Stimulated activated CD8-positive, alpha-beta memory T cell treated with anti-CD3 and anti-CD28 coated beads, Interleukin-4, amount 100 ng/mL, for 4 hours (primary cell): ENCODE measurements at places on chromosomes 2 and 18.
A peak's percentile ranks its signal among the peaks of the same experiment; 100 is the strongest.

DNA sequence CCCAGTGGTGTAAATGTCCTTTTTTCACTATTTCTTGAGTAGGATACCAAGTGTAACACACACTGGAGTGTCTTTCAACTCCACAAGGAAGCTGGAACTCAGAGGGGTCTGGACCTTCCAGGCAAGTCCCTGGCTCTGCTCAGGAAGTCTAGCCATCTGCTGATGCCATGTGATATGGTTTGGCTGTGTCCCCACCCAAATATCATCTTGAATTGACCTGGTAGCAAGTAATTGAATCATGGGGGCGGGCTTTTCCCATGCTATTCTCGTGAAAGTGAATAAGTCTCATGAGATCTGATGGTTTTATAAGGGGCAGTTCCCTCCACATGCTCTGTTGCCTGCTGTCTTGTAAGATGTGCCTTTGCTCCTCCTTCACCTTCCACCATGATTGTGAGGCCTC lies 99.4 kb upstream of the CDC42EP3 start:
- no peak for DNase-seq

DNA sequence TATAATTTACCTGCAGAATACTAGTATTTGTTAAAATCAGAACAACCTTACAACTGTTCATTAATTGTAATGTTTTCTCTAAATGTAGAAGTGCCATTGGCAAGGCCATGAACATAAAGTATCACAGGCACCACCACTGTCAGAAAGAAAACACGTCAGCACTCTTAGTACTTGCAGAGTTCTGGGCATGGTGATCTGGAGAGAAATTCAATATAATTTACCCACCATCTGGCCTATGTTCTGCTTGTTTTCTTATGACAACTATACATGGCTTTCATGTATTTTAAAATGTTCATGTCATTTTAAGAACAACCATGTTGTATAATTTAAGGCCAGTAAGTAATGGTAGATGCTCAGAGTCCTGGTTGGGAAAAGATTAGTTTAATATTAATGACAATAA lies 114.2 kb upstream of the SULT1C3 start:
- no peak for DNase-seq

- no peak for DNase-seq
Observed at GRCh38 chr2:31688282-31688681, 107.5 kb upstream of the SRD5A2 start.

DNA sequence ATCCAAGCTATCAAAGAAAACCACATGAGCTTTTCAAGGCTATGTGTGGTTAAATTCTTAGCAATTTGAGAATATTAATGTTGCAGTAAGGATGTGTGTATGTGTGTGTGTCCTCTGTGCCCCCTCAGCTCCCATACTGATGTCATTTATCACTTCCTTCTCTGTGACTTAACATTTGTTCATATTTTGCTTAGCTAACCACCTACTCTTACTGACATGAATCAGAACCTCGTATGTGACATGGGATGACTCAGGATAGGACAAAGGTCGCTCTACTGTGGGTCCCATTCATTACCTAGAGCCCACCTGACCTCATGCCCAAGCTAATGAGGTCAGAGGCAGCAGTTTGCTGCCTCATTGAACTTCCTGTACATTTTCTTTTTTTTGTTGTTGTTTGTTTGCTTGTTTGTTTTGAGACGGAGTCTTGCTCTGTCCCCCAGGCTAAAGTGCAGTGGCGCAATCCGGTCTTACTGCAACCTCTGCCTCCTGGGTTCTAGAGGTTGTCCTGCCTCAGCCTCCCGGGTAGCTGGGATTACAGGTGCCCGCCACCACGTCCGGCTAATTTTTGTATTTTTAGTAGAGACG lies 36.3 kb downstream of the MOGAT1 start:
- no peak for DNase-seq

DNA sequence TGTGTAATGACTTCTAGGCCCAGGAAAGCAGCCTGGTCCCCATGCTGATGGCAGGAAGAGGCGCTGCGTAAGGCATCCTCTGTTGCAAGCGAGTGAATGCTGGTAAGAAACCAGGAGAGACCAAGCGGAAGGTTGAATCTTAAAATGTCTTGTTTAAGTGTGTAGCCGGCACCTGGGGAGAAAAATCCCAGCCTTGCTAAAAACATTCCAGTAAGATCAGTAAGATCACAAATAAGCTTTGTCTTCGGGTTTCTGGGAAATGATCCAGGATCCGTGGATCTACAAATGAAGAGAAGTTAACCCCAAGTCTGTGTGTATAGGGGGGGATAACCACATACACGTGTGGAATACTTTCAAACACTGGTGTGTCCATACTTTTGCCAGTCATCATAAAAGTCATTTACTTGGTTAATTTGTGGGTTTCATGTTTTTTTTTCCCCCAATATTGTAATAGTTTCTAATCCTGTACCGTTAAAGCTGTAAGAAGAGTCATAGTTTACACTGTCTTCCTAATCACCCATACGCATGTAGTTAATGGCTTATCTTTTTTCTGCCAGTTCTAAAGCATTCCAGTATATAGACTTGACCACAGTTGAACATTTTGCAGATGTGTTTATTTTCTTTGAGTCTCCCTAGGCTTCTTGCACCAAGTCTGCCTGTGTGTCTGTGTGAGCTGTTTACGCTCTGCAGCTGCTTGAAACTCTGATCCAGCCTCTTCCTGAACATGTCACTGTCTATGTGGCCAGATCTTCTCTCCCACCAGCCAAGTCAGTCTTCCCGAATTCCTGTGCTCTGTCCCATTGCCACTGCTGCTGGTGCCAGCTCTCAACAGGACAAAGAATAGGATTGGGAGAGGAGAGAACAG lies 135.9 kb upstream of the ARL4C start:
- no peak for DNase-seq

- DNase-seq: no peak
Observed at GRCh38 chr18:56505293-56505692, 133.1 kb downstream of the TXNL1 start.

DNA sequence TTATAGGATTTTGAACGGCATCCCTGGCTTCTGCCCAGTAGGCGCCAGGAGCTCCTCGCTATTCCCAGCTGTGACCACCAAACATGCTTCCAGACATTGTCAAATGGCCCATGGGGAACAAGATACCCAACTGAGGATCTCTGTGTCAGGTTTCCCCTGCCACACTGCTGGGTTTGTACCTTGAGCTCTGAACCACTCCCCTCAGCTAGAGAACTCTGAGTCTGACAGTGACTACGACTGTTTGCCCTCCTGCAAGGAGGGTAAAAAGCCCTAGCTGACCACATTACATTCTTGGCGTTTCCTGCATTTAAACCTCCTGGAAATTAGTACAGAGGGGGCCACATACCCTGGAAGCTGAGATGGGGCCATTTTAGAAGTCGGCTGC lies 12.4 kb downstream of the LRRFIP1 start:
- no peak for DNase-seq

- no peak for DNase-seq
Observed at GRCh38 chr2:99653433-99653832, 163.6 kb upstream of the REV1 start.

GRCh38 chr18:12008181-12008767 lies 27.0 kb downstream of the IMPA2 start:
- DNase-seq: no peak

DNA sequence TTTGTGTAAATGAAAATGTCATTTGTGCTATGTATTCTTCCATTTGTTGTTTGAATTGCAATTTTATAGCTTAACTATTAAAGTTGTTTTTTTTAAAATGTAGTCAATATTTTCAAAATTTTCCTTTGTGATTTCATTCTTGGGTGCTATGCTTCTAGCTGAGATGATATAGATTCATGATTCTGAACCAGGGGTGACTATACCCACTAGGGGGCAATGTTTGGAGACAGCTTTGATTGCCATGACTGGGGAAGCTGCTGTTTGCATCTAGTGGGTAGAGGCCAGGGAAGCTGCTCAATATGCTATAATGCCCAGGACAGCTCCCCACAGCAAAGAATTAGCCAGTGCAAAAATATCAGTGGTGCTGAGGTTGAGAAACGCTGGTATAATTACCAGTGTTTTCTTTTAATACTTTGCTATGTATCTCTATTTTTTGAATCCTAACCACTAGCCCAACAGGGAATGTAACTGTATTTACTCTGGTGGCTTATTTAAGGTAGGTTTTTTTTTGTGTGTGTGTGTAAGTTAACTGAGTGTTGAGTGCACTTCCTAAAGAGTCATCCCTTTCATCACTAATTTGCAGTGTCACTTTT lies 99.7 kb downstream of the MEP1B start:
- no peak for DNase-seq

- no peak for DNase-seq
Observed at GRCh38 chr18:56108478-56109367, 520.7 kb upstream of the TCF4 start.

GRCh38 chr2:119545754-119546446 lies 1.7 kb downstream of the CFAP221 start:
- no peak for DNase-seq

- peak; percentile 47 for DNase-seq
Observed at GRCh38 chr2:70086278-70086837, 919 bp upstream of the PCBP1 start.

DNA sequence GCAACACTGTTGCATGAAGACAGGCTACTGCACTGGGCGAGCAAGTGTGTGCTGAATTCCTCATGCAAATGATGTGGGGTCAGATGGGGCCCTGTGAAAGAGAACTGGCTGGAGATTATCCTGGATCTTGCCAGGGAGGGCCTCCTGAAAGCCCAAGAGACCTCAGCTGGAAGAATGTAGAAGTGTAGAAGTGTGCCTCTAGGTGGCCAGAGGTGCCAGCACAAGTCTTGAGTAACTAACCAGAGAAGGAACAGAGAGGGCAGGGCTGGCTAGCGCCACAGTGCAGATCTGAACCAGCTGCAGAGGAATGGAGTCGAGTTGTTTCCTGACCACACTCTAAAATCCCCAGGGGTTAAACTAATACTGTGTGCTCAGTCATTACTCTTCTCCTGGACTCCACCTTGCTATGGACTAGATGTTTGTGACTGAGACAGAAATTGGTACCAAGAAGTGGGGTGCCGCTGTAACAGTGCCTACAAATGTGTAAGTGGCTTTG lies 399.3 kb downstream of the LRATD1 start:
- DNase-seq: no peak

- DNase-seq: no peak
Observed at GRCh38 chr2:22944143-22944542, 440.8 kb upstream of the KLHL29 start.

DNA sequence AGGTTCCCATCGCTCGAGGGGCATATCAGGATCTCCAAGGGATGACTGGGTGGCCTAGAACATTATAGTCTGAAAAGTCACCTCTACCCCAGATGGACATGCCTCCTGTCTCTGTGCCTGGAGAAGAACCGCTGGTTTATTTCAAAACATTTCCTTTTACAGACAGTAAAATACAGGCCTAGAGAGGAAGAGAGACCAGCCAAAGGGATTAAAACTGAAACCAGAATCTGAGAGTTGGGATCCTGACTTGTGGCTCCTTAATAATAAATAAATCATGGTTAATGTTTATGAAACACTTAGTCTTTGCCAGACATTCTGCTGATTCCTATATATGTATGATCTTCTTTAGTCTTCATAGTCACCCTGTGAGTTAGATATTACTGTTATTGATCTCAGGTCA lies 153.7 kb downstream of the DDX1 start:
- no peak for DNase-seq

GRCh38 chr18:75214332-75214690 lies 3.7 kb downstream of the TSHZ1 start:
- no peak for DNase-seq

DNA sequence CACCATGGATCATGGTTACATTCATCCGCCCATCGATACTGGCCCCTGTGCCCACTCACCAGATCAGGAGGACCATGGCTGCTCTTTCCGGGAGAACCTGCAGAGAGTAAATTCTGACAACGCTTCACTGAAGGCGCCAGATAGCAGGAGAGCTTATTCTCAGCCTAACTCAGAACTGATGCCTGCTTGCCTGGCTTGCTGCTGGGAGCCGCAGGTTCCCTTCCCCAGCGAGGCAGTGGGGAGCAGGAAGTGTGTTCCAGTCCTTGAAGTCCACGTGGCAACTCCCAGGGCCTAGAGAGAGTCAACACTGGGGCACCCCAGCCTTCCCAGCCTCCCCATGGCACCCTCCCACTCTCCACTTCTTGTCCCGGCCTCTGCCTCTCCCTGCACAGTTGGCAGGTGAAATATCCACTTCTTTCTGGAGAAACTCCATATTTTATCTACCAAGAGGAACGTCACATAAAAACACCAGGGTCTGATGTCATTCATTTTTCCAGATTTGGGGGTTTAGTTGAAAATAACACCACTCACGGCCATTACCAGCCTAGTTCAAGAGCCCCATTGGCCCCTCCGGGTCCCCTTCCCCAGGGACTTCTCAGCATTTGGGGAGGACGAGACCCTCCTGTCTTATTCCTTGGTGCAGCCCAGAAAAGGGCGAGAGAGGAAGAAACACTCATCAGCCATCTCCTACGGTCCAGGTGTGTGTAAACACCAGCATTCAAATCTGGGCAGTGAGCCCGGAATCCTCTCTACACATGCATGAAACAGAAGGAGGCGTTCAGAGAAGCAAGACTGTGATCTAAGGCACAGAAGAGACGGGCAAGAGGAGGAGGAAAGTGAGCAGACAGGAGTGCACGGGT lies 3.5 kb upstream of the TUBB6 start:
- DNase-seq: no peak

- DNase-seq: no peak
Observed at GRCh38 chr2:38526195-38526594, 76.5 kb downstream of the HNRNPLL start.

DNA sequence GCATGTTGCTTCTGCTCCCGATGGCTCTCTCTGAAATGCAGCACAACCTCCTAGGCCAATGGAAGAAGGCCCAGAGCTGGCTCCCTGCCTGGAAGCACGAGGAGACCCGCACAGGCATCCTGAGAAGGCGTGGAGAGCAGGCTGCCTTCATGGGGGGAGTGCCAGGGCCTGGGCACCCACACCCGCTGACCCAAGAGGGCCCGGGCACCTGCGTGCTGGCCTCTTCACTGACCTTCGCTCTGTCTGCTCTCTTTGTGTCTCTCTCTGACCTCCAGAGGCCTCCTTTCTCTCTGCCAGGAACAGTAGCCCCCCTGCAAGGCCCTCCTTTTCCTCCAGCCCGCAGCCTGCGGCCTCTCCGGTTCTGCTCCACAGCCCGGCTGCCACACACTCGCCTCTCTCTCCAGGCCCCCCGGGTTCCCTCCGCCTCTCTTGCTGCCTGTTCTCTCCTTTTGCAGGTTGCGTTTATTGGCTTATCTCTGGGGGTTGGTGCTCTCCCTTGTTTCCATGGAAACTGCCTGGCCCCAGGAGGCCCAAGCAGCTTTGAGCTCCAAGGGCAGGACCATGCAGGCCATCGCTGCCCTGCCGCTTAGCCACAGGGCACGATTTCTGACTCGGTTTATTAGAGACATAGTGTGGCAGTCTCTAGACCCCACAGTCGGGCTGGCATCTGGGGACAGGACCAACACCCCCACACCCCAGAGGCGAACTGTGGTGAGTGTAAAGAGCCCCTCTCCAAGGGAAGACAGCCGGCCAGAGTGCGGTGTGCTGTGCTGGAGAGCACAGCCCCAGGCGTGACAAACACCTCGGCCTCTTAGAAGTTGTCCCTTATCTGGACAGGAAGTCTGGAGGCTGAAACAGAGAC lies 1.7 kb downstream of the MZT2B start:
- DNase-seq: no peak

GRCh38 chr2:121887513-121888188 lies 132.2 kb downstream of the TSN start:
- DNase-seq: no peak
